ENCODE measurements at places on chromosomes 2 and 18. TPM values are rescaled to one million over a fixed set of nuclear protein-coding genes. Genes with fewer than 3 reads are reported as not detected.
A peak's percentile ranks its signal among the peaks of the same experiment; 100 is the strongest.

Gene RIOK3
- total RNA-seq, result 17.6 TPM

DNA sequence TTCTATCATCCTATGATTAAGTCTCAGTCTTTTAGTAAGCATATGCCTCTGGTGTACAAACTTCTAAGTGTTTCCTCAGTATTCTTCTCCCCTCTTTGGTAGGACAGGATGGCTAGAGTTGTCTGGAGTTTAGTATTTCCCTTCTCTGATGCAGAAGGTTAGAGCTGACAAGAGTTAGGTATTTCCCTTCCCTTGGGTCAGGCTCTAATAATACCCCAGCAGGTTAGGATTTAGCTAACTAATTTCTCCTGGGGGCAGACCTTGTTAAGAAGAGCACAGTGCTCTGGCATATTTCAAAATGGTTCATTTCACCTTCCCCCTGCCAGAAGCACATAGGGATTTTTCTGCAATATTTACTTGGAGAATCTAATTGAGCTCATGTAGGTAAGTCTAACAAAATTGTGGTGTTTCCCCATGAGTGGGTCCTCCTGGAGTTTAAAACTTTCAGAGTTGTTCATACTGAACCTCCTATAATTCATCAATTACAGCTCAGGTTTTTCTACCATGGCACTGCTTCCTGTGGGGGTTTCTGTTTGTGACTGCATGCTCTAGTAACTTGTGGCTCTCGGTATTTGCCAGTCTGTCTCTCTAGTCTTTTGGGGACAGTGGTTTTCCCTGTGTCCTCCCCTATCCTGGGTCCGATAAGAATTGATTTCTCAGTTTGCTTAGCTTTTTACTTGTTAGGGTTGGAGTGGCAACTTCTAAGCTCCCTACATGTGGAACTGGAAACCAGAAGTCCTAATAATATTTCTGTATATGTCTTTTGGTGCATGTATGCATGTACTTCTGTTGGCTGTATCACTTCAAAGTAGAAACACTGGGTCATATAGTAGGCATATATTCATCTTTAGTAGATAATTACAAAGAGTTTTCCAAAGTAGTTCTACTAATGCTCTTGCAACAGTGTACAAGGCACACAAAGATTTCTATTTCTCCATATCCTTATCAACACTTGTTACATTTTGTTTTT, 77.7 kb downstream of the GDF7 start:
- H3K4me3 ChIP-seq, result no peak overlapping the region
- H3K27ac ChIP-seq, result no peak overlapping the region
- no peak for DNase-seq
- no peaks in the 10 kb centered on the region for H3K27me3 ChIP-seq
- H3K4me1 ChIP-seq, result no peaks in the 10 kb centered on the region

DNA sequence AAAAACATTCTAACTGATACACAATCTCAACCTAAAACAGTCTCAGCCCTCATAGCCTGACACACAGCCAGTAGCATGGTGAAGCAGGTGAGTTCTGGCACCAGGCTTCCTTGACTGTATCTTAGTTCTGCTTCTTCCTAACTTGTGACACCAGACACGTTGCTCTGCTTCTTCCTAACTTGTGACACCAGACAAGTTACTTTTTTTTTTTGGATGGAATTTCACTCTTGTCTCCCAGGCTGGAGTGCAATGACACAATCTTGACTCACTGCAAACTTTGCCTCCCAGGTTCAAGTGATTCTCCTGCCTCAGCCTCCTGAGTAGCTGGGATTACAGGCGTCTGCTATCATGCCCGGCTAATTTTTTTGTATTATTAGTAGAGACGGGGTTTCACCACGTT, 6.7 kb upstream of the ATG16L1 start:
- H3K27me3 ChIP-seq, result no peaks in the 10 kb centered on the region
- no peak overlapping the region for H3K27ac ChIP-seq
- H3K4me1 ChIP-seq, result no peaks in the 10 kb centered on the region
- DNase-seq, result no peak
- no peak overlapping the region for H3K4me3 ChIP-seq

- H3K4me3 ChIP-seq, result no peak overlapping the region
- no peak overlapping the region for H3K27ac ChIP-seq
- no peak for DNase-seq
- peaks cover 7% of the 10 kb centered on the region for H3K4me1 ChIP-seq
- H3K27me3 ChIP-seq, result peaks cover 22% of the 10 kb centered on the region
These were observed 62.4 kb upstream of the ACVR1 start for GRCh38 chr2:157938556-157938955.

Gene CHST10
- total RNA-seq, result 29.1 TPM

GRCh38 chr18:76564117-76564516, 69.1 kb upstream of the ZNF516 start:
- no peak overlapping the region for H3K27ac ChIP-seq
- DNase-seq, result peak; percentile 4
- H3K4me1 ChIP-seq, result peaks cover 8% of the 10 kb centered on the region
- no peak overlapping the region for H3K4me3 ChIP-seq

GRCh38 chr18:69097349-69097748, 299.5 kb downstream of the CCDC102B start:
- H3K36me3 ChIP-seq, result no peaks in the 10 kb centered on the region
- no peak overlapping the region for H3K27ac ChIP-seq
- no peaks in the 10 kb centered on the region for H3K27me3 ChIP-seq
- no peak for DNase-seq
- H3K4me3 ChIP-seq, result no peak overlapping the region

Gene CAPG
- total RNA-seq, result 78.6 TPM

- H3K27ac ChIP-seq, result no peak overlapping the region
- H3K4me3 ChIP-seq, result no peak overlapping the region
- H3K36me3 ChIP-seq, result no peaks in the 10 kb centered on the region
- no peak for DNase-seq
- no peaks in the 10 kb centered on the region for H3K4me1 ChIP-seq
These were observed 30.3 kb downstream of the MGAT5 start for GRCh38 chr2:134284119-134284670.

Gene QPCT
- total RNA-seq, result 3.9 TPM

Gene DNAJC5G
- total RNA-seq, result 1.4 TPM

Gene MIB1
- 60.3 TPM for total RNA-seq

- no peak overlapping the region for H3K27ac ChIP-seq
- H3K4me1 ChIP-seq, result no peaks in the 10 kb centered on the region
- DNase-seq, result no peak
- H3K27me3 ChIP-seq, result no peaks in the 10 kb centered on the region
These were observed 207.2 kb upstream of the SETBP1 start for GRCh38 chr18:44473394-44474066.

- no peaks in the 10 kb centered on the region for H3K36me3 ChIP-seq
- no peak overlapping the region for H3K27ac ChIP-seq
- H3K4me3 ChIP-seq, result no peak overlapping the region
- peaks cover 2% of the 10 kb centered on the region for H3K4me1 ChIP-seq
These were observed 3.7 kb upstream of the DNER start for GRCh38 chr2:229718057-229718456.

Gene KIAA2012
- not detected for total RNA-seq
